GM13976 (cell line): ENCODE measurements at places on chromosomes 1 and 21.

- peak; percentile 70 for DNase-seq
Measured at GRCh38 chr1:38026592-38027200, 14.2 kb downstream of the UTP11 start.

GRCh38 chr1:19884312-19884711, 2.1 kb downstream of the OTUD3 start:
- DNase-seq, result no peak

- DNase-seq, result no peak
Measured at GRCh38 chr1:154575147-154575927, 7.8 kb downstream of the CHRNB2 start.

- DNase-seq, result no peak
Measured at GRCh38 chr21:34700605-34701004, 31.8 kb downstream of the CLIC6 start.

GRCh38 chr1:99869304-99869703, 19.1 kb downstream of the AGL start:
- no peak for DNase-seq

GRCh38 chr1:234884701-234885100, 243.9 kb downstream of the TOMM20 start:
- DNase-seq, result no peak

GRCh38 chr1:62530516-62531154, 66.7 kb upstream of the ANGPTL3 start:
- no peak for DNase-seq

DNA sequence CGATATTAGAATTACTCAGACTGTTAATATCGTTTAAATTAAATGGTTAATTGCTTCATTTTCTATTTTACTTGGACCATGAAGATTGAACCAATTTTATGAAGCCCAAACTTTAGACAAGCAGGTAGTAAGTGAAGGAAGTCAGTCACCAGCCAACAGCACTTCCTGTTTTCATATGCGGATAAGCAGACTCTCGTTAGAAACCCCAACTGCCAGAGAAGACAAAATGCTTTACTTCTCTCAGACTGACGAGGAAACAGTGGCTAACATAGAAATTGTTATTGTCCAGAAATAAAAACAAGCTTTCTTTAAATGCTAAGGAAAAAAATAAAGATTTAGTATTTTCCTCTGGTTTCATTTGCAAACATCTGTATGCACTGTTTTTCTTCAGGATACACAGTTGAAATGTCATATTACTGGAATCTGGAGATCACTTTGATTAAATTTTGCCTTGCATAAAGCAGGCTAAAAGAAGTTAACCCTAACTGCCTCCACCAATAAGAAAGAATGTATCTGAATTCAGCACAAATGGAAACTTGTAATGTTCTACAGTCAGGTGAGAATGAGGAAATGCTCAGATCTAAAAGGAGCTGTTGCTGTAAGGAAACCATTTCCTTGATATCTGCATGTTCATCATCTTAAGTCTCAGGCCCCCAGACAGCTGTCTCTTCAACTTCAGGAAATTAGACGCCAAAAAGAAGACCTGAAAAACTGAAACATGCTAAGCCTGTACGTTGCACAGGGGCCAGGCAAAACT, 129.8 kb upstream of the SAMSN1 start:
- DNase-seq, result no peak

- no peak for DNase-seq
Measured at GRCh38 chr1:3956527-3957170, 56.6 kb upstream of the C1orf174 start.

GRCh38 chr1:92365378-92366039, 66.7 kb downstream of the RPAP2 start:
- DNase-seq, result no peak
